Omental fat pad (tissue), 4 donors: ENCODE measurements at places on chromosomes 7 and 10. TPM values are rescaled to one million over a fixed set of nuclear protein-coding genes. Genes with fewer than 3 reads are reported as not detected.
A peak's percentile ranks its signal among the peaks of the same experiment; 100 is the strongest.

DNA sequence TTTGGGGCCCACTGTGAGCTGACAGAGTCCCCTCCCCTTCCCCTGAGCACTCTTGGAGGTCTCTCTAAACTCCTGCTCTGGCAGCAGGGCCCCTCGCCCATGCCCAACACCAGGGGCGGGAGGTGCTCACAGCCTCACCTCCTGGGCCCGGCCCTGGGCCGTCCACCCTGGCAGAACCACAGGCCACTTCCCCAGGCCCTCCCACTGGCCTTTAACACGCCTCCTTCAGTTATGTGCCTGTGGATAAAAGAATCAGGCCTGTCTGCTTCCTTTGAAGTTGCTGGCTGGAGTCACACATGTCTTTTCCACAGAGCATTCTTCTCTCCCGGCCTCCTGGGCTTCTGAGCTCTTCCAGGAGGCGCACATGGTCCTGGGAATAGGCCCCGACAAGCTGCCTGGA, 10.2 kb downstream of the MYL10 start:
- DNase-seq = no peak

GRCh38 chr7:150801242-150801945, 825 bp downstream of the TMEM176A start:
- DNase-seq = no peak

Gene DENND2A
- 6.7 TPM for total RNA-seq

Gene NUDT13
- total RNA-seq = 2.4 TPM

Gene PRKRIP1
- 15.6 TPM for total RNA-seq

Gene ERVW-1
- not detected for total RNA-seq

Gene FBXL13
- total RNA-seq = 3.2 TPM

DNA sequence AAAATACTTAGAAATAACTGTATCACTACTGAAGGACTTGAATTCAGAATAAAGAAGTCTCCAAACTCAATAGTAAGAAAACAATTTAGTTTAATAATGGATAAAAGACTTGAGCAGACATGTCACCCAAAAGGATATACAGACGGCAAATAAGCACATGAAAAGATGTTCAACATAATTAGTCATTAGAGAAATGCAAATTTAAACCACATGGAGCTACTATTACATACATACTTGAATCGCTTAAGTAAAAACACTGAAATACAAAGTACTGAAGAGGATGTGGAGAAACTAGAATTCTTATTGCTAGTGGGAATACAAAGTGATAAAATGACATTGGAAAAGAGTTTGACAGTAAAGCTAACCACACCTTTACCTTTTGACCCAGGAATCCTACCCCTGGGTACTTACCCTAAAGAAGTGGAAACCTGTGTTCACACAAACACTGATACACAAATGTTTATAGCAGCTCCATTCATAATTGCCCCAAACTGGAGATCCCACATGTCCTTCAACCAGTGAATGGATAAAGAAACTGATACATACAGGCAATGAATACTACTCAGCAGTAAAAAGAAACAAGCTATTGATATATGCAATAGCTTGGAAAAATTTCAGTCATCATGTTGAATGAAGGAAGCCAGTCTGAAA, 54.3 kb upstream of the NFKB2 start:
- DNase-seq = no peak

Gene CTAGE8
- total RNA-seq = 0.65 TPM

Gene RBM20
- 3.5 TPM for total RNA-seq

DNA sequence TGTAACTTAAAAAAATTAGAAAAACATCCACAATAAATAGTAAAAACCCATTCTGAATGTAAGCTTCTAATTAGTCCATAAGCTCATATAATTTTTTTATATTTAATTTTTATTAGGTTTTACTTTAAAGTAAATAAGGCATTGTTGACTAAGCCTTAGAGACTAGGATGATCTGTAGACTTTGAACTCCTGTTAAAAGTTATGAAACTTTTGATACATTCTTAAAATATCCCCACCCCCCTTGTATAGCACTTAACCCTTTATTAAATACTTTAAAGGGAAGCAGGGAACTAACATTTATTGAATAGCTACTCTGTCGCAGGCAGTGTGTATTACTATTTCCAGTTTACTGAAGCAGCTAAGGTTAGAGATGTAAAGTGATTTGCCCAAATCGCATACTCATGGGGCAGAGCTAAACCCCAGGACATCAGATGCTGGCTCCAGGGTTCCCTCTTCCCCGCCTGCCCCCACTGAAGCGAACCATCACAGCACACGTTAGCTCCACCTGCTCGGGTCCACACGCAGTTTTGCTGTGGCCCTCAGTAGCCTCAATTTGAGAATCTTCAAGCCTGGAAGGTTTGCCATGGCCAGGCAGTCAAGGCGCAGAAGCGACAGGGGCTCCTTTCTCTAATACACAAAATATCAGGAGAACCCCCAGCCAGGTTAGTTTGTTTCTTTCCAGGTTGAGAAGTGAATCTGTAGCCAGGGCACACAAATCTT, 762 bp downstream of the PON1 start:
- DNase-seq = no peak

Gene MCU
- 29.8 TPM for total RNA-seq

- DNase-seq = no peak
Observed at GRCh38 chr7:131655447-131655846, 99.0 kb upstream of the PODXL start.

Gene LEP
- total RNA-seq = 12.3 TPM

Gene KCNMA1
- total RNA-seq = 32.6 TPM

DNA sequence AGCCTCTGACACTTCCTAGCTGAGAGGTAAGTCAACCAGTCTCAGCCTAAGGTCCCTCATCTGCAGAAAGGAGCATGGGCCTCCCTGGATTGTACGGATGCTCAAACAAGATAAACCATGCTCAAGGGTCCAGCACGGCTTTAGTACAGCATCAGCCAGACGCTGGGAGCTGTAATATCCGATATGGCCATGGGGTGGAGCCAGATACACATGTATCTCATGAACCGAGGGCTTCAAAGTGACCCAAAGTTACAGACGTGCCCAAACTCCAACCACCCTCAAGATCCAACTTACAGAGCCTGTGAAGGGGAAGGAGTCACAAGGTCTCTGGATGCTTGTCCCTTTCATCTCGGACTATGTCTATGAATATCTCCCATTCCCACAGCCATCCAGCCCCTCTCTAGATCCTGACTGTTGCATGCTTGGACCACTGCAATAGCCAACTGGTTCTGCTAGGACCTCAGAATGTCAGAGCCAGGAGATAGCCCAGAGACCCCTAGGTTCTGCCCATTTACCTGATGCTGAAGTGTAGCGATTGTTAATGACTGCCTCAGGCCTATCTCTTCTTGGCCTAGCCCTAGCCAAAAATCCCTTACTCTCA, 142.4 kb downstream of the SH3PXD2A start:
- DNase-seq = peak; percentile 98

DNA sequence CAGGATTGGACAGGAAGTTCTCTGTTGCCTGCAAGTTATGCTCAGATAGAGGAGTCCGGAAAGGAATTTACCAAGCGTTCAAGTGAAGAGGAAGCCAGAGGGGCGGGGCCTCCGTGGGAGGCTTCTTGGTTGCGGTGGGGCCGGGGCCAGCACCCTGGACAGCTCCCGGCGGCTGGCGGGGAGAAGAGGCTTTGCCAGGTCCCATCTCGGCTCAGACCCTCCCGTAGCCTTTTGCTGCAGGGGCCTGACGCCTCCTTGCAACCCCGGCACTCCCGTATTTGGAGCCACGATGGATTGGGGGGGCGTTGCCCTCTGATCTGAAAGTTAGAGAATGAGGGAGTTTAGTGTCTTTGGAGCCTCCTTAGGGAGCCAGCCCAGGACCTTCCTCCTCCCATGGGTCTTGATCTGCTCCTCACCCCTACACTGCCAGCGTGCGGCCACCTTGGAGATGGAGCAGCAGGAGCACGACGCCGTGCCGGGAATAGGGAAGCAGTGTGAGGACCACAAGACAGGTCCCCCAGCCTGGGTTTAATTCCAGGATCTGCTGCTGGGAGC, 3.1 kb upstream of the SLC18A3 start:
- DNase-seq = peak; percentile 28

Gene STK32C
- total RNA-seq = 8.6 TPM

Gene PTN
- 4.8 TPM for total RNA-seq

GRCh38 chr10:94677691-94678090, 5.8 kb upstream of the CYP2C18 start:
- DNase-seq = no peak

Gene SCART1
- total RNA-seq = 2.0 TPM
